ENCODE measurements at places on chromosomes 1 and 21.

- DNase-seq, result no peak
Measured at GRCh38 chr1:6392809-6393399, 663 bp downstream of the ACOT7 start.

GRCh38 chr1:160519642-160520435 lies 3.2 kb downstream of the SLAMF6 start:
- DNase-seq, result peak; percentile 8

GRCh38 chr1:158809862-158810261 lies 21.3 kb upstream of the MNDA start:
- no peak for DNase-seq

GRCh38 chr1:21066356-21067012 lies 110.2 kb downstream of the EIF4G3 start:
- no peak for DNase-seq

GRCh38 chr1:200134116-200134515 lies 106.6 kb downstream of the NR5A2 start:
- DNase-seq, result no peak

DNA sequence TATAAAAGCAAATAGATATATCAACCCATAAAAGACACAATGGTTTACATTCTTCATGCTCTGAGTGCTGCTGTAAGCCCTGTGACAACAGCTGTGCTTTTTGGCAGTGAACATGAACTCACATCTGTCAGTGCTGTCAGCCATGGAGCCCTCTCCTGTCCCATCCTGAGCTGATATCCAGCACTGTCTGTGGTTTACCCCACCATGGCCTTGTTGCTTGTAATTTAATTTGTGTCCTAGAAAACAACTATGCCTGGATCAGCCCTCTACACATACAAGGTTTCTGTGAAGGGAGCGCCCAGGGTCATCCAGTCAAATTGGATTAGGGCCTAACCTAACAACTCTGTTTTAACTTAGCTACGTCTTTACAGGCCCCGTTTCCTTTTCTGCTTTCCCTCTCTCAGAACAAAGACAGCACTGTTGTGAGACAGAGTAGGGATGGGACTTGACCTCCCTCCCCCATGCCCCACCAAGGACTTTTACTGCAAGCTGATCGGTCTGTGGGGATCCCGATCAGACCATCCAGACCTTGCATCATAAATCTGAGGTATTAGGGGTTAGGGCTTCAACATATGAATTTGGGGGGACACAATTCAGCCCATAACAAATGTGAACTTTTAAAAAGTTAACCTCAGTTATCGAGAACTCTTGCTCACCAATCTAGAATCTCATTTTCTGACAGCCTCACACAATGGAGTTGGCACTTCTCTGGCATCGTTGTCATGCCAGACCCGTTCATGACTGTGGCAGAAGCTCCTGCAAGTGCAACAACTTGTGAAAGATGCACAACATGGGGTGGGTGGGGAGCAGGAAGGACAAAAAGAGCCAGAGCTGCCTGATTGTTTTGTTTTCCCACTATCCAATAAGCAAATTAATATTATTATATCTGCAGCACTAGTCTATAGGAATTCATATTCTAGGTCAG lies 16.4 kb upstream of the SLC44A3 start:
- no peak for DNase-seq

GRCh38 chr1:66438501-66438900 lies 95.5 kb upstream of the SGIP1 start:
- DNase-seq, result no peak

DNA sequence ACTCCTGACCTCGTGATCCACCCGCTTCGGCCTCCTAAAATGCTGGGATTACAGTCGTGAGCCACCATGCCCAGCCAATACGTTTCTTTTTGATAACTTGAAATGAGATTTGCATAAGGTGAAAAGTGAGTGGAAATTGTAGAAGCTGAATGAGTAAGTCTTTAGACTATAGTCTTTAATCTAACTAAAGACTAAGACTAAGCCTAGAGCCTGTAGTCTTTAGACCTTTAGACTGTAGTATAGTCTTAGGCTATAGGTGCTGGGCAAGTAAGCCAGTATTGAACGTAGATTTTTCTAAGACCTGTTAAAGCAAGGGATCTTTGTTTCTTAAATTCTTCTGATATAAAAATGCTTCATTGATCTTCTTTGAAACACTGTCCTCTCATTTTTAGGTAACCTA lies 12.1 kb downstream of the PPP2R5A start:
- no peak for DNase-seq

DNA sequence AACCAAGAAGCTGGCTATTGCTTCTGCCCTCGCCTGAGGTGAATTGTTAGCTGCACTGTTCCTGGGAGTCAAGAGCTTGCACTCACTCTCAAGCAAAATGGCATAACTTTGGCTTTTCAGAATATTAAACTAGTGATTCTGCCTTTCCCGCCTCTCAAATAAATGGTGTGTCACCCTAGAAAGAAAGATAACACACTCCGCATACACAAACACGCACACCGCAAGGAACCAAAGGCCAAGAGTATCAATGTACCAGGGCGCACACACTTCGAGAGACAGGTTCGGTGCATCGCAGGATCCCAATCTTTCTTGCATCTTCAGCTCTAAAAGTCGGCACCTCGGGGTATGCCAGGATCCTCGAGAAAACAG lies 470 bp upstream of the RTCA start:
- DNase-seq, result no peak

GRCh38 chr1:216914974-216915373 lies 191.7 kb upstream of the ESRRG start:
- DNase-seq, result no peak

DNA sequence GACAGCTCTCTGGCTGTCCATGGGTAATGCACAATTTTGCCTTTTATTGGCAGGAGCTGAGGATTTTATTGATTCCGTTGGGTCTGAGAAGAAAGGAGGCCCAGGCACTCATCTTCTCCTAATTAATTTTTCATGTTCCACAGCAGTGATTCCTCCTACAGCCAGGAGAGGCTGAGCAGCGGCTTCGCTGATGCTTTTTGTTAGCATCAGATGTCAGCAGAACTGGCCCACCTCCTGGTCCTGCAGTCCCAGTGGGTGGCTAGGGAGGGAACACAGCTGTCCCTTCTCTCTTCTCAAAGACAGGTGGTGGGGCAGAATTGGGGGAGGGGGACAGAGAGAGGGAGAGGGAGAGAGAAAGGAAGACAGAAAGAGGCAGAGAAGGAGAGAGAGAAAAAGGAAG lies 5.7 kb downstream of the MT1HL1 start:
- no peak for DNase-seq

DNA sequence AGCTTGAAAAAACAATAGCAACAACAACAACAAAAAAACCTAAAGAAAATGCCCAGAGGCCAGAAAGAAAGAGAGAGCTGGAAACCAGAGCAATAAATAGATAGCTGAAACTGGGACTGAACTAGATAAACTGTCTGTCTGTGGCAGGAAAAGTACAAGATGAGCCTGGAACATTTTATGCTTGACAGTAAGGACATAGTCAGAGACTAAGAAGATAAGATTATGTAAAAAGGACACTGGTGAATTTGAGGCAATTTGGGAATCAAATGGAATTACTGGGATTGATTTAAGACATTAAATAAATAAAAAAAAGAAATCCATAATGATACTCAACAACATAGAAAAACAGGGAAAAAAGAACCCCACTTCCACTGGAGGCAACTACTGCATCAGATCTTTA lies 1.7 kb upstream of the KIFAP3 start:
- DNase-seq, result no peak
